ENCODE measurements at places on chromosomes 5 and 9.

- no peak for DNase-seq
These were observed 247.3 kb downstream of the PSAT1 start for GRCh38 chr9:78544230-78544629.

DNA sequence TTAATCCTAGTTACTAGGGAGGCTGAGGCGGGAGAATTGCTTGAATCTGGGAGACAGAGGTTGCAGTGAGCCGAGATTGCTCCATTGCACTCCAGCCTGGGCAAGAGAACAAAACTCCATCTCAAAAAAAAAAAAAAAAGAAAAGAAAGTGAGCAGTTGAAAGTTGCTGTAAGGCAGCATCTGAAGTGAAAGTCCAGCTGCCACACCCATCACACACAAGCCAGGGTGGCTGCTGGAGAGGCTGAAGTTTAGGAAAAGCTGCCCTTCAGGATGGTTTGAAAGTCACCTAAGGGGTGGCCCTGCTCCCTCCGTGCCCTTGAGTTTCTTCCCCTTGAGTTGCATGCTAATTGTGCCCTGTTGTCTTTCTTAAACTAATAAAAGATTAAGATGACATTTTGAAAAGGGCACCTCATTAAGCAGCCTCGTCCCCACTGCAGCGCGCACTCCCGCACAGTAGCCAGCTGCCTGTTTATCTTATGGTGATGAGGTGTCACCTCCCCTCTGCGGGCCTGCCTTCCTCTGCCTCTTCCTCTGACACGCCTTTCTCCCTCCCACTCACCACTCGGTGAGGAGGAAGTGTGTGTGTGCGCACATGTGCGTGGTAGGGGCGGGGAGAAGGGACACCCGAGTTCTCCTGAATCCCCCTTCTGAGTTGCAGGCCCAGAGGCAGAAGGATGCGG is 104.2 kb upstream of the PANK3 start:
- no peak for DNase-seq

DNA sequence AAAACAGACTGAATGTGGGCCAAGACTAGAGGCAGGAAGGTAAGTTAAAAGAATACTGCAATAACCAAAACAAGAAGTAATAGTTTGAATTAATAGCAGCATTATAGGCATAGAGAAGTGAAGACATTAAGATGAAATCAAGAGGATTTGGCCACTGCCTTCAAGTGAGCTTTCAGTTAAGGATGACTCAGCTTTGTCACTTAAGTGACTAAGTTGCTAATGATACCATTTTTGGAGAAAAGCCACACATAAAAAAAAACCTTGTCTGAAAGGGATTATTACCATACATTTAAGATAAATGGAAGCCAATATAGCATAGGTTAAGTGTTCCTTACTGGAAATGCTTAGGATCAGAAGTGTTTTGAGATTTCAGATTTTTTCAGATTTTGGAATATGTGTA is 57.0 kb downstream of the ECPAS start:
- DNase-seq, result no peak

DNA sequence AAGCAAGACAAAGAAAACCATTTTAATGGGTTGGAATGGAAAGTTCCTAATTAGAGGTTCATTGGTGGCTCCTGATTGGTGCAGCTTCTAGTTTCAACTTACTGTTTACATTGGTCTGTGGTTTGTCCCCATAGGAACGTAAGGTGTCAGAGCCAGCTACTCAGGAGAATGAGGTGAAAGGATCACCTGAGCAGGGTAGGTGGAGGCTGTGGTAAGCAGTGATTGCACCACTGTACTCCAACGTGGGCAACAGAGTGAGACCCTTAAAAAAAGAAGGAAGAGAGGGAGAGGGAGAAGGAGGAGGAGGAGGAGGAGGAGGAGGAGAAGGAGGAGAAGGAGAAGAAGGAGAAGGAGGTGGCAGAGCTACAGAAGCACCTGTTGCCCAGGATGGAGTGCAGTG is 30.4 kb downstream of the KCNIP1 start:
- no peak for DNase-seq

- DNase-seq, result peak; percentile 63
These were observed 18.7 kb downstream of the LCP2 start for GRCh38 chr5:170278611-170279458.

- no peak for DNase-seq
These were observed 87.0 kb upstream of the PHYKPL start for GRCh38 chr5:178319541-178320041.

GRCh38 chr9:95073042-95073607 is 244.4 kb downstream of the FANCC start:
- DNase-seq, result no peak

DNA sequence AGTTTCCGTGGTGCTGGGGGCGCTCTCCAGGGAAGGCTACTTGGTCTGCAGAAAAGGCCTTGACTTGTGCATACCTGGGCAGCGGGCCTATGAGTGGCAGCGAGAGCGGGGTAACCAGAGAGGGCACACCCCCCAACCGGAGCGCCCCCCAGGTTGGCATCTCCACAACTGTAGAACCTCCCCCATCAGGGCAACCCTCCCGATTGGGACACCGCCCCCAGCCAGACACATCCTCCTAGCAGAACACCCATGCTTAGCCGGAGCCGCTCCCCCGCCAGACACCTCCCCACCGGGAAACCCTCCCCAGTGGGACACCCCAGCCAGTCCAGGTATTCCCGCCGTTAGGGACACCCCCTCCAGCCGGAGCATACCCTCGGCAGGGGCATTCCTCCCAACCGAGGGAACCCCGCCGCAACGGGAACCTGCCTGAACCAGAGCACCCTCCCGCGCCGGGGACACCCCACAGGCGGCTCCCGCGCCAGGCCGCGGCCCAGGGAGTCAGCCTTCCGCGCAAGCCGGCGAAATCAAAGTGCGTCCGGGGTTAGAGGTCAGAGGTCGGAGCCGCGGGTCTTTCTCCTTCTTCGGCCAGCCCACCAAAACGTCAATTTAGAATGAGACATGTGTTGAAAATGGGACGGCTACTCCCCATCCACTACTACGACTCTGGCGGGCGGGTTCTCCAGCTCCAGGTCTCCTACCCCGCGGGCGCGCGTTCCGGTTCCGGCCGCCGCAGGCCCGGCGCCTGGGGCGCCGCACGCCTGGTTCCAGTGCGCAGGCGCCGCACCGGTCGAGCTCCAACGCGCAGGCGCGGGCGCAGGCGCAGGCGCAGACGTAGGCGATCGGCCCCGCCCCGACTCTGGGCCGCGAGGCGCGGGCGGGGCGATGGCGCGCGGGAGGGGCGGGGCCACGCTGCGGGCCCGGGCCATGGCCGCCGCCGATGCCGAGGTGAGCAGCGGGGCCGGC is at the start of gene EHMT1:
TSS of gene EHMT1 (plus strand) at position 901 of the 963 bp plus-strand sequence. CDS start at position 925, 24 bp downstream.
- DNase-seq, result peak; percentile 81

All from stimulated activated CD4-positive, alpha-beta T cell treated with anti-CD3 and anti-CD28 coated beads, Interleukin-4, amount 100 ng/mL, for 48 hours (primary cell).